ENCODE measurements at places on chromosomes 3 and 15.

DNA sequence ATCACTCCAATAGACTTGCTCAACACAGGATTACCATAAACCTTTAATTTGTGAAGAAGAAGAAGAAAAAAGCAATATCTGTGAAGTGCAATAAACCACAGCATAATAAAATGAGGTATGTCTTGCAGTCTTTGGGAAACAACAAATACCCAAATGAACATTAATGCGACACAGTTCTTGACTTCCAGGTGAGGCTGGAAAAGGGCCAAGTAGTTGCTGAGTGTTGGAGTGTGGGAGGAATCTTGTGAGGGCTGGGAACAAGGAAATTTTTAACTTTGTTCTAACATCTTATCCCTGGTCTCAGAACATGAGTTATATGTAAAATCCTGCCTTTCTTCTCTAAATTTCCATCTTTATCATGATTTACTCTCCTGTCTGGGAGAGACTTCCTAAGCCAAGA lies 206.5 kb downstream of the DTWD1 start:
- no peak for DNase-seq

DNA sequence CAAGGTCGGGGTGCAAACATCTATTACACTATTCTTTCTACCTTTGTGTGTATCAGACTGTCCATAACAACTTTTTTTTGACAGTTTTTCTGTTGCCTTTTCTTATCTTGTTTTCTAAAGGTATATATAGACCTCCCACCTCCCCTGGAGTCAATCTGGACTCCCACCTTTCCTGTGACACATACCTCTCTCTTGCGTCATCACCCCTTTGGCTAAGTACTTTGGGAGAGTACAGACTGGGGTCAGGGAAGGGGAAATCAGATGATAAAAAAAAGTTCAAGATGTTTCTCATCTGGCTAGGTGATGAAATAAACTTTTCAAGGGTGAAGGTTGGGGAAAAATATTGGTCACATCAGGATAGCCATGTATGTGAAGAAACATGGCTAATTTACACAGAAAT lies 17.2 kb downstream of the TSPAN3 start:
- DNase-seq = no peak

GRCh38 chr3:3086239-3086638 lies 23.9 kb downstream of the IL5RA start:
- DNase-seq = no peak

GRCh38 chr3:184308744-184309143 lies 5.7 kb upstream of the EIF4G1 start:
- DNase-seq = no peak

GRCh38 chr15:60371175-60372051 lies 26.4 kb downstream of the ANXA2 start:
- peak; percentile 72 for DNase-seq

DNA sequence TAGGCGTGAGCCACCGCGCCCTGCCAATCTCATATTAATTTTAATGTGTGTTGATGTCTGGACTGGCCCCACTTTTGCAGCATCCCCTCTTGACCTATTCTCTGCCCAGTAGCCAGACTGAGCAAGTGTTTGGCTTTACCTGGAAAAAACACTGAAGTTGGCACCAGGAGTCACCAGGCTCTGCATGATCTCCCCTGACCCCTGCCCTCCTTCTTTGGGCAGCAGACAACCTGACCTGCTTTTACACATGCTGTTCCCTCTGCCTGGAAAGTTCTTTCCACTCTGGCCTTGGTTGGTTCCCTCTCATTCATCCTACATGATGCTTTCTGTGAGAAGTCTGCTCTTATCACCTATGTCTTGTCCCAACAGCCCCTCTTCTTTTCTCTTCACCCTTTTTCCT lies 67.9 kb upstream of the SLC2A2 start:
- DNase-seq = no peak
